ENCODE measurements at places on chromosomes 5 and 9. TPM values are rescaled to one million over a fixed set of nuclear protein-coding genes. Genes with fewer than 3 reads are reported as not detected.

TXNDC8 gene
- total RNA-seq = not detected

ITK gene
- total RNA-seq = 0.20 TPM

DNAJC18 gene
- total RNA-seq = 10.6 TPM

TPRN gene
- 27.6 TPM for total RNA-seq

NXNL2 gene
- total RNA-seq = 0.84 TPM

SLC6A7 gene
- 0.88 TPM for total RNA-seq

LRRC19 gene
- total RNA-seq = 44.6 TPM

ZDHHC11B gene
- 0.16 TPM for total RNA-seq

SPATA31A6 gene
- not detected for total RNA-seq

KIF4B gene
- total RNA-seq = not detected

CCL21 gene
- not detected for total RNA-seq

MYO10 gene
- 32.3 TPM for total RNA-seq

IPPK gene
- total RNA-seq = 15.3 TPM

PGM5 gene
- 35.2 TPM for total RNA-seq

JAKMIP2 gene
- 6.1 TPM for total RNA-seq

IL33 gene
- total RNA-seq = 2.0 TPM

PCA3 gene
- total RNA-seq = not detected

OR5C1 gene
- not detected for total RNA-seq

ELOVL7 gene
- total RNA-seq = 41.8 TPM

ANKRD18A gene
- total RNA-seq = 0.53 TPM

MSX2 gene
- 28.8 TPM for total RNA-seq

HTR4 gene
- total RNA-seq = 2.0 TPM

ENHO gene
- total RNA-seq = 1.5 TPM

FCN1 gene
- total RNA-seq = not detected

RNF208 gene
- 2.3 TPM for total RNA-seq

GALNT12 gene
- 13.0 TPM for total RNA-seq

SLC6A3 gene
- not detected for total RNA-seq

PAEP gene
- not detected for total RNA-seq

IL31RA gene
- 0.44 TPM for total RNA-seq

UAP1L1 gene
- total RNA-seq = 11.2 TPM

PAPPA gene
- 8.9 TPM for total RNA-seq
